ENCODE measurements at places on chromosomes 11 and 22.

- no peak for DNase-seq
These were observed 257.8 kb upstream of the SYN3 start for GRCh38 chr22:33315954-33316353.

DNA sequence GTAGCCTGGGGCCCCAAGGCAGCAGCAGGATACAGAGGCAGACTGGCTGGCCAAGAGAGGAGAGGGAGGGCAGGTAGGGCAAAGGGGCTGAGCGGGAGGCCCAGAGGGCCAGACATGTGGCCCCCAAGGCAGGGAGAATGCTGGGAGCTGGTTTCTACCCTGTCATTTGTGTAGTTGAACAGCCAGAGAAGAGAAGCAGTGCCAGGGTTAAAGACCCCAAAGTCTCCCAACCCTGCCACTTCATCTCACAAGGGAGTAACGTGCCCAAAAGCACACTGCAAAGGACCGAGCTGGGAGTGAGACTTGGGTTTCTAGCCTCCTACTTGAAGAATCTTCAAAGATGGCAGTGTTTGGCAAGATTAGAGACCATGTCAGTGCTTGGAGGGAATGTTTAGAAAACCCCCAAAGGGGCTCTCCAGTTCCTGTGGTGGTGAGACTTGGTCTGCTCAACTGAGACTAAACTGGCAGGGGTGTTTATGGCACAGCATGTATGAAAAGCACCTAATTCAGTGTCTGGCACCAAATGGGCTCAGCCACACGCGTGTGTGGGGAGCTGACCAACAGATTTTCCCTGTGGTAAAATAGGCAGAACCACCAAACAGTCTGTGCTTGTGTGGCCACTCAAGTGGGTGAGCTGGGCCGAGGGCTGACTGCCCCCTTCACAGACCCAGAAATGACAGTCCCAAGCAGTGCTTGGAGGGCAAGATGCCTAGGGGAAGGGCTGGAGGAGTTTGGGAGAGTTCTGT lies 68.2 kb upstream of the CLTCL1 start:
- DNase-seq = no peak

GRCh38 chr11:75031771-75032549 lies 43.2 kb downstream of the NEU3 start:
- no peak for DNase-seq

- no peak for DNase-seq
These were observed 8.2 kb upstream of the MYEOV start for GRCh38 chr11:69285766-69286165.

DNA sequence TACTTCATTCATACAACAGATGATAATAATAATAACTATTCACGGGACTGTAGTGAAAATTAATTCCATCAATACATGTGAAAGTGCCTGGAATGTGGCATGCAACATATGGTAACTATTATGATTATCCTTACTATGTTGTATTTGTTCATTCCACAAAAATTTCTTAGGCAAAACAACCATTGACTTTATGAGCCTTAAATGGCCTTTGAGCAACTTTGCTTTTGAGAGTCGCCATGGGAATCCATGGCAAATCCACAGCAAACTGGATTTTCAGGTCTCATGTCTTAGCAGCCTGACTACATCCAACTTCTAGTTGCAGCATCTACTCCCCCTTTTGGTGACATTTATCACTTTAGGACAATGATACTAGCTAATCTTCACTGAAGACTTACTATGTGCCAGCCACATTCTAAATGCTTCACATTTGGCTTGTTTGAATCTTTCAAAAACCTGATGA lies 56.8 kb downstream of the SLC1A2 start:
- DNase-seq = no peak

- no peak for DNase-seq
These were observed 56.9 kb downstream of the MICAL2 start for GRCh38 chr11:12167061-12168000.

- DNase-seq = no peak
These were observed 27.2 kb downstream of the GRAMD1B start for GRCh38 chr11:123457187-123457770.

DNA sequence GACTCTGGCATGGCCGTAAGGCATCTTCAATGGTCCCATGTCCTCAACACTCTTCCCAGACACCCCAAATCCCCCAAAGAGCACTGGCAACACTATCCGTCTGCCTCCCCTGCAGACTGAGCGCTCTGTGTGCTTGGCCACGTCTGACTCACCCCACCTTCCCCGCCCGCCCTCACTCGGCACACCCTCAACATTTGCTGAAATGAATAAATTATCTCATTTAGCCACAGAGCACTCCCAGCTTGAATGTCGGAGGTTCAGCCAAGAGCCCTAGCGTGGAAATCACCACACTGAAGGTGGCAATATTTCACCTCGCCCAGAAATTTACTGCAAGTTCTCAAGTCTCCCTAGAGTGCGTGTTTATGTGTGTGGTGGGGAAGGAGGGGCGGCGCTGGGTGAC lies 46.6 kb upstream of the TCF20 start:
- DNase-seq = no peak

DNA sequence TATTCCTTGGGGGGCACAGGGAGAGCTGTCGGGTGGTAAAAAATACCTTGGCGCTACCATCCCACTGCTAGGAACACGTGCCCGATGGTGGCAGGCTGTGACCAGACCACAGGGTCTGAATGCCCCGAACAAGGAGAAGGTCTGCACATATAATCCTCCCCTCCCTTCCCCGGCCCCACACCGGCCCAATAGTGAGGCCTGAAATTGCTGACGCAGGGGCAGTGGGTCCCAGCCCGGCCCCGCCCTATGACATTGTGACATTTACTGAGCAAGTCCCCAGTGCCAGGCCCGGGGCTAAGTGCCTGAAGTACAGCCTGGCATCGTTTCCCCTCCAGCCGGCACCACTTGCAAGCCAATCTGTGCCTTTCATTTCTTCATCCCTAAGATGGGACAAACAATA lies 19.5 kb downstream of the MN1 start:
- no peak for DNase-seq
